ENCODE measurements at places on chromosomes 5 and 9.

- DNase-seq, result no peak
Measured at GRCh38 chr9:1939466-1939865, 75.7 kb upstream of the SMARCA2 start.

DNA sequence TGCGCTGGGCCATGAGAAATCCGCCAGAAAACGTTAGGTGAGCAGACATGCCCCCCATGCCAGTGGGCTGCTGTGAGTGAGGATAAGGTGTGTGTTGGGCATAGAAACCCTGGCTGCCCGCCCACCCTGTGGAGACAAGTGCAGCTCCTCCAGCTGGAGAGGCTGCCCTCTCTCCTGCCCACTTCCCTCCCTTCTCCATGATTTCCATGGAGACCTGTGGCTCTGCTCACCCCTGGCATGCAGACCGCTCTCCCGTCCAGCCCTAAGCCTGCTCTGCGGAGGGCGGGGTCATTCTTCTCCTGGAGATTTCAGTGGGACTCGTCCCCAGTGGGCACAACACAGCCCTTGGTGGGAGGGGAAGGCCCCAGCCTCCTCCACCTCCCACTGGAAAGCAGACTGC, 133.0 kb upstream of the FAM120A start:
- DNase-seq, result no peak

GRCh38 chr9:37036776-37037502, 2.9 kb upstream of the PAX5 start:
- no peak for DNase-seq

DNA sequence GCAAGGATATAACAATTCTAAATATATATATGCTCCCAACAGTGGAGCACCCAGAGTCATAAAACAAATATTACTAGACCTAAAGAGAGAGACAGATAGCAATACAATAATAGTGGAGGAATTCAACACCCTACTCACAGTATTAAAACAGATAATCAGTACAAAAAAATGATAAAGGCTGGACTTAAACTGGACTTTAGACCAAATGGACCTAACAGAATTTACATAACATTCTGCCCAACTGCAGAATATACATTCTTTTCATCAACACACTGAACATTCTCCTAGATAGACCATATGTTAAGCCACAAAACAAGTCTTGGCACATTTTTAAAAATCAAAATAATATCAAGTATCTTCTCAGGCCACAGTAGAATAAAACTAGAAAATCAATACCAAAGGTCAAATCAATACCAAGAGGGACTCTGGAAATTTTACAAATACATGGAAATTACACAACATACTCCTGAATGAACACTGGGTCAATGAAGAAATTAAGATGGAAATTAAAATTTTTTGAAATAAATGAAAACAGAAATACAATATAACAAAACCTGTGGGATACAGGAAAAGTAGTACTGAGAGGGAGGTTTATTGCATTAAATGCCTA, 100.8 kb downstream of the FBXL17 start:
- DNase-seq, result no peak
